ENCODE measurements at places on chromosomes 7 and 10.

GRCh38 chr10:35889971-35890675 is 248.0 kb upstream of the FZD8 start:
- no peak for DNase-seq

GRCh38 chr10:57785068-57785467 is 482.6 kb downstream of the IPMK start:
- no peak for DNase-seq

GRCh38 chr10:24415455-24416125 is 206.7 kb downstream of the KIAA1217 start:
- DNase-seq, result no peak

- DNase-seq, result no peak
Measured at GRCh38 chr10:14649739-14650138, 125.0 kb downstream of the FAM107B start.

- DNase-seq, result no peak
Measured at GRCh38 chr10:97612386-97612785, 20.9 kb downstream of the MORN4 start.

GRCh38 chr10:68526634-68527307 is 552 bp downstream of the SLC25A16 start:
- DNase-seq, result no peak

DNA sequence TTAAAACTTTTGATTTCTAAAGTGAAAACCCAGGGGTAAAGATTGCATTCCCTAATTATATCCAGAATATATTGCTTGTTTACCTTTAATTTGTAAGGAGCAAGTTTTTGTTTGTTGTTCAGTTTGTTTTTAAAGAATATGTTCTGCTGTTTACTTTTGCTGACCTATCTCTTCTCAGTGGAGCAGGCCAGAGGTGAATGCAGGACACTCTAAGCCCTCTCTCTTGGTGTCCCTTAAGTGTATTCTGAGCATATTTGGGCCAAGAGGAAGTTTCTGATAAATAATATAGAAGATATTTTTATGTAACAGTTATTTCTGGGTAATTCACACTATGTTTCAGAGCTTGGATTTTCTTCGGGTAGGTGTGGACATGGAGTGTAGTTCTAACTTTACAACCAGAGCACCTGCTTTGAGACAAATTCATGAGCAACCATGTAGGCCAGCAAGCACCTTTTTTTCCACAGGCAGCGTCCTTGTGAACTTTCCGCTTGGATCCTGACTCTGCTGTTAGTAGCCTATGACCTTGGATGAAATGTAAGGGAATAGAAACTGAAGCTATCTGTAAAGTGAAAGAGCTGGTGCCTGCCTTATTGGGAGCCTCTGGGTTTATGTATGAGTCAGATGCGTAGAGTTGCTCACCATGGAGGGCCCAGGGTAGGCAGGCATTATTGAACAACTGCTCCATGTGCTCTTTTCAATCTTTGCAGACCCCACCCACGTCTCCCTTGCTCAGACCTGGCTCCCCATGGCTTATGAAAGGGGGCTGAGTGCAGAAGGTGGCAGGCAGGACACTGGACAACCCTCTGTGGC is 16.1 kb downstream of the OGDH start:
- DNase-seq, result no peak

DNA sequence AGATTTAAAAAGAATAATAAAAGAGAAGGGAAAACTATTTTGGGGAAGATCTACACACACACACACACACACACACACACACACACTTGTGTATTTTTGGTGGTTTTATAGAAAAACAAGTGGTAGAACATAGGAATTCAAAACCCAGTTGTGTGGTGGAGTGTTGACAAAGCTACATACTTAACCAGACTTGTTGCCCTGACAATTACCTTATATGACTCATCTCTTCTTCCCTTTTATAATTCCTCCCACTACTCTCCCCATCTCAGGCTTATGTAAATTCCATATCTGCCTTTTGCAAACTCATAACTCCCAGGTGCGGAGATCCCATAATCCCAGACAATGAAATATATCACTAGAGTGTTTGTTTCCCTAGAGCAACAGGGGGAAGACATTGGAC is 873.7 kb downstream of the NXPH1 start:
- no peak for DNase-seq

DNA sequence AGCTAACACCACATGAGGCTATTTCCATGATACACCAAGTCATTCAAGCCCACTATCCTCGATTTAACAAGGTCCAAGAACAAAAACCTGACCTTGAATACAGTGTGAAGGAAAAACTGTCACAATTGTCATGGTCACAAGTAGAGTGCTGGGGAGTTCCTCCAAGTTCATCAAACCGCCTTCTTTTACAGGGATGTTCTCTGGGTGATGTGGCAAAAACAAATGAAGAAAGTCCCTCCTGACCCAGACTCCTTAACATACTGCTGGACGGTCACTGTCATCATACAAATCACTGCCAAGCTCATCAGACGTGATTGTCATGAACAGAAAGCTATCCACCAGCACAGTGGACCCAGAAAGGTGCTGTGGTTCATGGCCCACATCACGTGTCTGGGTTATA is 28.9 kb downstream of the HIPK2 start:
- no peak for DNase-seq

DNA sequence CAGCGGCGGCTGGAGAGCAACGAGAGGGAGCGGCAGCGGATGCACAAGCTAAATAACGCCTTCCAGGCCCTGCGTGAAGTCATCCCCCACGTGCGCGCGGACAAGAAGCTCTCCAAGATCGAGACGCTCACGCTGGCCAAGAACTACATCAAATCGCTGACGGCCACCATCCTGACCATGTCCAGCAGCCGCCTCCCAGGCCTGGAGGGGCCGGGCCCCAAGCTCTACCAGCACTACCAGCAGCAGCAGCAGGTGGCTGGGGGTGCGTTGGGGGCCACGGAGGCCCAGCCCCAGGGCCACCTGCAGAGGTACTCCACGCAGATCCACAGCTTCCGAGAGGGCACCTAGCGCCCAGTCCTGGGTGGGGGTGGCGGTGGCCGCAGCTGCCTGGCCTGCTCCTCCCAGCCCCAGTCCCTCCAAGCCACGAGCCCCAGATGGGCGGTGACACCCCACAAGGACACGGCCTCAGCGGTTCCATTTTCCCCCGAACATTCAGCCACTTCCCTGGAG is 1.3 kb downstream of the BHLHA15 start:
- DNase-seq, result no peak

DNA sequence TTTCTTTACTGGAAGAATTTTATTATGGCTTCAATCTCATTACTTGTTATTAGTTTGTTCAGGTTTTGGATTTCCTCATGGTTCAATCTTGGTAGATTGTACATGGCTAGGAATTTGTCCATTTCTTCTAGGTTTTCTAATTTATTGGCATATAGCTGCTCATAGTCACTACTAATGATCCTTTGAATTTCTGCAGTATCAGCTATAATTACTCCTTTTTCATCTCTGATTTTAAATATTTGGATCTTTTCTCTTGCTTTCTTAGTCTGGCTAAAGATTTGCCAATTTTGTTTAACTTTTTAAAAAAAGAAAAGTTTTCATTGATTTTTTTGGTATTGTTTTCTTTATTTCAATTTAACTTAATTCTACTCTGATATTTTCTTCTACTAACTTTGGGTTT is 59.2 kb downstream of the SLC13A1 start:
- no peak for DNase-seq

GRCh38 chr7:46175221-46175620 is 254.1 kb upstream of the IGFBP3 start:
- DNase-seq, result no peak

- no peak for DNase-seq
Measured at GRCh38 chr7:97075928-97076327, 41.6 kb upstream of the SDHAF3 start.

DNA sequence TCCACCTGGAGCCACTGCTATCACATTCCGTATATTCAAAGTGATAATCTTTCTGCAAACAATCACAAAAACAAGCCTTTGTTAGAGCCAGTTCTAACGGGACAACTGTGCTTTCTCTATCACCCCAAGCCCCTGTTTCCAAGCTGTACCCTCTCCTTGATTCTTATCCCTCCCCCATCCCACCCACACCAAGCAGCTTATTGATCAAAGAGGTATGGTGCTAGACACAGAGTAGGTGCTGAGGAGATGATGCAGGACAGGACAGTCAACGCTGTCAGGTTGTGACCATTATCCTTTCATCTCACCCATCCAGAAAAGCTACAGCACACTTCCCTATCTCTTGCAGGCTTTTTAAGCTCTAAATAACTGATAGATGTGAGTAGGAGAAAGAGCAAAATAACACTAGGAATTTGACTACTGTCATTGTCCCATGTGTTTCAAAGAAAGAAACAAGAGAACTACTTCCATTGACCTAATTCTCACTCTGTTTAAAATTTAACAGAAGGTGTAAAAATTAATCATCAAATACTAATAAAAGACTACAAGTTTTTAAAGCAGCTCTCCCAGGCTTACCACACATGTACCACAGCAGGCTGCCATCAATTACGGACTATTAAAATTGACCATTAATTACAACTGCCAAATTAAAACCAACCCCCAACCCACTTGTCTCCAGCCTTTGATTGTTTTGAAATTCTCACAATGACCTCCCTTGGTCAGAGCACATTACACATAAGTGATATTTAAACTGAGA is 94.3 kb downstream of the ELAPOR2 start:
- no peak for DNase-seq

DNA sequence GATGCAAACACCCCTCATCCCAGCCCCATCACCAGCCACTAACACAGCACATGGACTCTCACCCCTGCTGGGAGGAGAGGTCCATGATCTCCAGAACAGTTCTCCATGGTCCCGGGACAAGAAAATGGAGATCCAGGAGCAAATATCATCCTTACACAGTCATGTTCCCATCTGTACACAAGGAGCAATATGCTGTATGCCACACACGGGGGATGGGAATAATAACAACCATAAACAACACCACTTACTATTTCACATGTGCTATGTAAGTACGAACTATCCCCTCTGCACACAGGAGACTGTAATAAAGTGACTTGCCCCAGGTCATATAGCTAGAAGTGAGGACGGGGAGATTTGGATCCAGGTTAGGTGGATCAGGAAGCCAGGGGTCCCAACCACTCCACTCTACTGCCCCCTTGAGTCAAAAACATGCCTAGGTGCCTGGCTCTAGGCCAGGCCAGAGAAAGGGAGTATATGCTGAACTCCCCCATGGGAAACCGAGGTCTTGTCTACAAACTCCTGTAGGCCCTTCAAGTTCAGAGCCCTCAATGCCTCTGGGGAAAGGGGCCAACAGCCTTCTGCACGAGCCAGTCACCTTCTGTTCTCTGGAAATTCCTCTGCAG is 34.1 kb downstream of the LRRC20 start:
- no peak for DNase-seq

DNA sequence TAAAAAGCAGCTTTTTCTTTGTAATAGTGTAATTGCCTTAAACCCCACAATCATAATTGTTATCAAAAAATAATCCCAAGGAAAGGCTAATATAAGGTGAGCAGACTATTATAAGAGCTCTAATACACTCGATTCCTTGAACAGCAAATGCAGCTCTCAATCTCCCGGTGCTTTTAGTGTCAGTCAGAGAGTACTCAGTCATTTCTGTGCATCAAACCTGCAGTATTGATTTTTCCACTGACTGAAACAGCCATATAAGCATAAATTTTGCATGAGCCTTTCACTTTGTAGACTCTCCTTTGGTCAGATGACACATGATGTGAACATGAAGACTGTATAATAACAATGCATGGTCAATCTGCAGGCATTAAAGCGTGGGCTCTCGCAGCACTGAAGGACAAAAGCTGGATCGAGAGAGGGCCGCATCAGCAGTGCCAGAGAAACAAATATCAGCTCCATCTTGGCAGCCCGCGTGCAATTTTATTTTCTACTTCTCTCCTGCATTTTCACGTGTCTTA is 272.0 kb downstream of the POU6F2 start:
- no peak for DNase-seq

DNA sequence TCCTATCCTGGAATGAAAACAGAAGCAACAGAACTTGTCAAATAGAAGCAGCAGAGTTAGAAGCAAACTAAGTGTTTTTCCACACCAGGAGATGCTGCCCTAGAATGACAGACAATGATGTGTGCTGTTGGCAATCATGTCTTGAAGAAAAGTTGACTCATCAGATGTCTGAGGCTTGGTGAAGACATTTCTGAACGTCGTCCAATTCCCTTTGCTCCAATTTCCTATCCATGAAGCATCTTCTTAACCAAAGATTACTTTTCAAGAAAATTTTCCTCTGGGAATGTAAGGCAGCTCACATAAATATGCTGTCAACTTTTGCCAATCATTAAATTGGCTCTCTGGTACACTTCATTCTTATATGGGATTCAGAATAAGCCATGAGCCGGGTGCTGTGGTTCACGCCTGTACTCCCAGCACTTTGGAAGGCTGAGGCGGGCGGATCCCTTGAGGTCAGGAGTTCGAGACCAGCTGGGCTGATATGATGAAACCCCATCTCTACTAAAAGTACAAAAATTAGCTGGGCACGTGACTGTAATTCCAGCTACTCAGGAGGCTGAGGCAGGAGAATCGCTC is 34.6 kb downstream of the MALSU1 start:
- DNase-seq, result no peak

- no peak for DNase-seq
Measured at GRCh38 chr10:4141471-4141870, 356.5 kb upstream of the KLF6 start.

- DNase-seq, result no peak
Measured at GRCh38 chr10:35635576-35635975, 6.5 kb downstream of the FZD8 start.

GRCh38 chr7:68321076-68321639 is 1277.1 kb upstream of the AUTS2 start:
- no peak for DNase-seq

DNA sequence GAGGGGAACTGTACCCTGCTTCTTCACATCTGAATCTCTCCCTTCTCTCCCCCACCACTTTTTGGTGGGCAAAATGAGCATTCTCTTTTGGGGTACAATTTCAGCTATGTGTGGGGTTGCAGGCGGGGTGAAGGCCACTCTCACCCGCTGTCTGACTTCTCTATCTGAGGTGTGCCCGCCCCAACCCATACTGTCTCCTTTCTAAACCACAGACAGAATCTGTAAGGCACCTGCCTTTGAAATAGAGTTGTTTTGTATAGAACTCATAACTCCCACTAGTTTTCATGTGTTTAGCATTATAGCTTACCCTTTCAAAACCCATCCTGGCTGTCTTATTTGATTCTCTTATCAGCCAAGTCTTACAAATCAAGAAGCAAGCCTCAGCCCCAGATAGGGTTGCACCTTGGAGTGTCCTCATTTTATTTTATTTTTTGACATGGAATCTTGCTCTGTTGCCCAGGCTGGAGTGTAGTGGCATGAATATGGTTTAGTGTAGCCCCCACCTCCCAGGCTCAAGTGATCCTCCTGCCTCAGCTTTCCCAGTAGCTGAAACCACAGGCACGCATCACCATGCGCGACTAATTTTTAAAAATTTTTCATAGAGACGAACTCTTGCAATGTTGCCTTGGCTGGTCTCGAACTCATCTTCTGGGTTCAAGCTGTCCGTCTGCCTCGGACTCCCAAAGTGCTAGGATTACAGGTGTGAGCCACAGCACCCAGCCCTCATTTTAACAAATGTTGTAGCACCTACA is 11.9 kb downstream of the TSPAN14 start:
- DNase-seq, result no peak

- DNase-seq, result no peak
Measured at GRCh38 chr7:37709631-37710509, 26.3 kb downstream of the GPR141 start.

Data from NK-92 treated with Interleukin-12 subunit alpha and Interleukin-12 subunit beta, amount 100 ng/mL, for 24 hours (cell line).